Fibroblast of skin of right biceps (primary cell): ENCODE measurements at places on chromosomes 6 and 20.

GRCh38 chr6:21142741-21143140, 450.8 kb upstream of the SOX4 start:
- no peak for DNase-seq

- no peak for DNase-seq
Measured at GRCh38 chr6:159687341-159687740, 5.7 kb downstream of the SOD2 start.

DNA sequence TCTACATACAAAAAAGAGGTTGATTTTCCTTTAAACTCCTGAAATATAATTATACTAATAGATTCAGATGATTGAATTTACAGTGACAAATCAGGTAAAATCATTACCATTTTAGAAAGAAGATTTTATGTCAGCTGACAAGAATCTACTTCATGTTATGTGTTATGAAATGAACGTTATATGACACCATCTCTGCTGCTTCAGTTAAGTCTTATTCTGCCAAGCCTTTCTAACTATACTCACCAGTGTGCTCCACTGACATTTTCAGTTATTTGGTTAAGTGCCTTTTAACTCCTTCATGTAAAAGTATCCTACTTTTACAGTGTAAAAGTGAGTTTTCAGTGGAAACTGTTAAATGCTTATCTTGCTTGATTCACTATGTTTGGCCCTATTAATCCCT, 80.4 kb downstream of the RWDD2A start:
- DNase-seq, result peak; percentile 22

DNA sequence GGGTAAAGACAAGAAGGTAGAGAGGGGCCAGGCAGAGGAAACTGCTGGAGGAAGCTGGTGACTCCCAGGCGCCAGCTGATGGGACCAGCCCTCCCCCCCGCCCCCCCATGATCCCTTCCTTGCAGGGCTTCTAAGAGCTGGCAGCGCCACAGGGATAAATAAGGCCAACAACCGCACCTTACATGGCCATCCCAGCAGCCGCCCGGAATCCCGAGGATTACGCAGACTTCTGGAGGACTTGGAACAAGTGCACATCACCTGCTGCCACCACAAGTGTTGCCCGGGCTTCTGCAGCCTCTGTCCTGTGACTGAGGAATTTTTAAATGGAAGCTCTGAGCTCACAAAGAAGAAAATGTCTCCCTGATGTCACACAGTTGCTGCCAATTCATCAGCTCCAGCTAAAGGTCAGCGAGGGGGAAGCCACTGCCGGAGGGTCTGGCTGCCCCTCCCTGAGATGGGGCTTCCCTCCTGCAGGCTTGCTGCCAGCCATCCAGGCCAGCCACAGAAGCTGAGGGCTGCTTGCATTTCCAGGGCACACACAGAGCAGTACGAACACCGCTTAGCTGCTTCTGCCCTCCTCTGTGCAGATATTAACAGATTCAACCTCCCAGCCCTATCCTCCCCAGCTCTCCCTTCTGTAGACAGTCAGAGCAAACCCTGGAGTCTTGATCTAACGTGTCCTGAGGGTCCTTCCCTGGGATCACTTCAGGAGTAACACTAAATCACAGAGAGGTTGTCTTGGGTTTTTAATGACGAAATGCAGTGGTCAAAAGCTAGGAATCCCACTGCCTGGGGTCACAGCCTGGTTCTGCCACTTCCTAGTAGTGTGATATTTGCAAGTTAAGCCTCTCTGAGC, 38.6 kb upstream of the PIM1 start:
- DNase-seq, result no peak

- no peak for DNase-seq
Measured at GRCh38 chr20:62359491-62360121, 7.5 kb downstream of the LAMA5 start.

DNA sequence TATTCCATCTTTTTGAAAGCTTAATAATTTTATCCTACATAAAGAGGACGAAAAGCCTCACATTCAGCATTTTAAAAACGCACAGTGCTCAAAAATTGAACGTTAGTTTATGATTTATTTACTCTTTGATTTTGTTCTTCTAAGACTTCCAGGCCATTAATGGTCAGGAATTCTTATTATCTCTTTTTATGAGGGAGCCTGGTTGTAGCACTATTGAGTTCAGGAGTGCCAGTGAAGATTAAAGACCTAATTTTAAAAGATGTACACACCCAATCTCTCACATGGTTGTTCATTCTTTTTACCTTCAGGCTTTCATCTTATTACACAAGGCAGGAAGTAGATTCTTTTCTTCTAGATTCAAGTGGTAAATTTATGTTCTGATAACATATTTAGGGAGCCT, 68.6 kb downstream of the HDDC2 start:
- no peak for DNase-seq
